HT1080 (cell line): ENCODE measurements at places on chromosomes 5 and 9. TPM values are rescaled to one million over a fixed set of nuclear protein-coding genes. Genes with fewer than 3 reads are reported as not detected.

- DNase-seq: no peak
These were observed 68.6 kb upstream of the IL12B start for GRCh38 chr5:159398936-159399335.

DNA sequence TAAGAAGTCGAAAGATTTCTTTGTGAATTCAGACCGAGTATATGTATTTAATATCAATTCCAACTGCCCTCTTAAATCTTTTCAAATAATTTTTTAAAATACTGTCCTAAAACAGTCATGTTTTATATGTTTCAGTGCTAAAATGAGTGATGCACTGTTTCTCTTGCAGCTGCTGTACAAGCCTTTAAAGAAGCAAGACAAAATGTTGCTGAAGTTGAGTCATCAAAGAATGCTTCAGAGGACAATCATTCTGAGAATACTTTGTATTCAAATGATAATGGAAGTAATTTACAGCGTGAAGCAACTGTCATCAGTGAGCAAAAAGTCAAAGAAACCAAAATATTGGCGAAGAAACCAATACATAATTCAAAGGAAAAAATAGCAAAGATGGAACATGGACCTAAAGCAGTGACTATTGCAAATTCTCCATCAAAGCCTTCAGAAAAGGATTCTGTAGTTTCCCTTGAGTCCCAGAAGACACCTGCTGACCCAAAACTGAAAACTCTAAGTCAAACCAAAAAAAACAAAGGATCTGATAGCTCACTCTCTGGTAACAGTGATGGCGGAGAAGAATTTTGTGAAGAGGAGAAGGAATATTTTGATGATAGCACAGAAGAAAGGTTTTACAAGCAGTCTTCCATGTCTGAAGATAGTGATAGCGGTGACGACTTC lies 58.0 kb downstream of the LOX start:
- no peak for DNase-seq

Gene WNK2
- not detected in 2 replicates for total RNA-seq

DNA sequence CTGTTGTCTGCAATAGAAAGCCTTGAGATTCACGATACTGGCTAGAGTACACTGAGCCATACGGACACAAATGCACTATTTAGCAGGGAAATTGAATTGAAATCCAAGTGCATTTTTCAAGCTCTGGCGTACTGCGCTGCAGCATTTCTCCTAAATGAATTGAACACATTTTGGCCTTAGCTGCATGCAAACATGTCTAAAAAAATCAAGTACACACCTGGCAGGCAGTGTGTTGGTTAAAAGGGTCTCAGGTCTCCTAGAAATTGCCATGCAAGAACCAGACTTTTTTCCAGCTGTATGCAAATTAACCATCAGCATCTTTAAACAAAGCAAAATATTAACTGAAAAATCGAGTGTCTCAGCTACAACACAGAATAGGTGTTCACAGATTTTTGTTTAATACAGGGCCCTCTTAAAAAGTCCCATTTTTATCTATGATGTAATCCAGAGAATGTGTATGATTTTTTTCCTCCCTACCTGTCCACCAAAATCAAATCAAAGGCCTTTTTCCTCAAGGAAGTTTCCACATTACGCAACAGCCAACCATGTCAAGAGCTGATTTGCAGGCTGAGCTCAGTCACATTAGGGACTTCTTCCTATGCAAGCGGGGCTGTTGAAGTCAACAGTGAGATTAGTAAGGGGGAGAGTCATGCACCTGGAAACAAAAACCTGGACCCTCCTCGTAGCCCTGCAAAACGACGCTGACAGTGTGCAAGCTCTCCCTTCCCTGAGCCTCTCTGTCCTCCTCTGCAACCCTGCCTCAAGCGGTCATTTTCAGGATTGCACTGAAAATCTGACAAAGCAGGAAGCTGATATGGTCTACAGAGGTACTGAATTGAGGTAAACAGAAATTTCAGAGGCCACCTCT lies 14.1 kb upstream of the SFXN1 start:
- DNase-seq: peak; percentile 40

- DNase-seq: peak; percentile 38
These were observed 98.7 kb downstream of the CCDC192 start for GRCh38 chr5:127801751-127802476.
